ENCODE measurements at places on chromosomes 13 and 19.

- peaks cover 41% of the 10 kb centered on the region for H3K36me3 ChIP-seq
- DNase-seq, result no peak
- H3K27me3 ChIP-seq, result no peaks in the 10 kb centered on the region
- no peak overlapping the region for H3K4me3 ChIP-seq
- H3K27ac ChIP-seq, result no peak overlapping the region
Measured at GRCh38 chr19:54186934-54187381, 2.4 kb downstream of the MBOAT7 start.

DNA sequence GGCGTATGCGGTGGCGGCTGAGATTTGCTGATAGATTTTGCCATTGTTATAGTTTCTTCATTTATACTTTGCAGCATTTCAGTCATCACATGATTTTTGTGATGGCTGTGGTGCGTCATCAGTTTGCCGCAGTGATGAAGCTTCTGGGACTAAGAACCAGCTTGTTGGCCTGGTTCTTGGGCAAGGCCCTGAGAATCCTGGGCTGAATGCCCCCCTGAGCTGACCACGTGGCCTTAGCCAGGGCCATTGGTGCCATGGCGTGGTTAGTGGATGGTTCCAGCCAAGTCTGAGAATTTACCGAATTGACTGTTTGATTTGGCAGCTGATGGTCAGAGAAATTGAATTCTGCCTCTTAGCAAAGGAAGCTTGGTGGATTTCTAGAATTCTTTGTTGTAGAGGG, 17.8 kb downstream of the GATAD2A start:
- peaks cover 19% of the 10 kb centered on the region for H3K4me1 ChIP-seq
- H3K27ac ChIP-seq, result no peak overlapping the region
- H3K36me3 ChIP-seq, result peaks cover 2% of the 10 kb centered on the region
- no peak overlapping the region for H3K4me3 ChIP-seq
- no peaks in the 10 kb centered on the region for H3K27me3 ChIP-seq

DNA sequence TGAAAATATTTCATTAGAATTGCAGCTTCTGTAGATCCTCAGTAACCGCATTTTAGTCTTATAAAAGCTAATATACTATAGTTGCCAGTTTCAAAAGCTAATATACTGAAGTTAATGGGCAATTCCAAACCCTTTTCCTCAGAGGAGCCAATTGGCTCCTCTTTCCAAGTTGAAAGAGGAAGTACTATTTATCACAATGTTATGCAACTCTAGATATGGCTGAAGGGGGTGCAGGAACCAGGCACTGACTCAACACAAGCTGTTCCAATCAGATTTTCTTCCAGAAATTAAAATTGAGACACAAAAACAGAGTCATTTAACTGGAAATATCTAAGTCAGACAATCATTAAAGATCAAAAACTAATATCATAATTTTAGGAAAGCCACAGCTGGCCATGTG, 258.9 kb downstream of the PCDH20 start:
- no peak overlapping the region for H3K27ac ChIP-seq
- H3K4me3 ChIP-seq, result no peak overlapping the region
- no peaks in the 10 kb centered on the region for H3K36me3 ChIP-seq
- H3K27me3 ChIP-seq, result no peaks in the 10 kb centered on the region

DNA sequence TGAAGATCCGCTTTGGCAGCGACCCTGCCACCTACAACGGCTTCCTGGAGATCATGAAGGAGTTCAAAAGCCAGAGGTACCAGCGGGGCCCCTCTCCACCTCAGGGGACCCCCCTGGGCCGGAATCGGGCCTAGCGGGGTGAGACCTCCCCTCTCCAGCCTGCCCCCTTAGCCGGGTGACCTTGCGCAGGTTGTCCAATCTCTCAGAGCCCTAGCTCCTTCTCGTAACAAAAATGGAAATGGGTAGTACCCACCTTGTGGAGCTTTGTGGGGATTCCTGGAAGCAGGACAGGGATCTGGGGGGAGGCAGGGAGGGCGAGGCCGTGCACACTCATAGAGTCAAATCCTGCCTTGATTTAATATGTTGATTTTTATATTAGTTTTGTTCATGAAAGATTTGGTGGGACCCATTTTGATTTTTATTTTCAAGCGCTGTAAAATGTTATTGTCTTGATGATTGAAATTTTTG, 658 bp downstream of the SIN3B start:
- no peak overlapping the region for H3K27ac ChIP-seq
- H3K4me1 ChIP-seq, result peaks cover 14% of the 10 kb centered on the region
- peaks cover 41% of the 10 kb centered on the region for H3K36me3 ChIP-seq
- no peaks in the 10 kb centered on the region for H3K27me3 ChIP-seq

- no peak for DNase-seq
- no peak overlapping the region for H3K4me3 ChIP-seq
- no peaks in the 10 kb centered on the region for H3K27me3 ChIP-seq
Measured at GRCh38 chr13:21054313-21054712, 7.1 kb downstream of the LATS2 start.

All from spinal cord (tissue), 10 donors.